ENCODE measurements at places on chromosomes 7 and 10. TPM values are rescaled to one million over a fixed set of nuclear protein-coding genes. Genes with fewer than 3 reads are reported as not detected.

GRCh38 chr10:96041146-96041545 is 2.2 kb upstream of the CCNJ start:
- no peak for DNase-seq

DNA sequence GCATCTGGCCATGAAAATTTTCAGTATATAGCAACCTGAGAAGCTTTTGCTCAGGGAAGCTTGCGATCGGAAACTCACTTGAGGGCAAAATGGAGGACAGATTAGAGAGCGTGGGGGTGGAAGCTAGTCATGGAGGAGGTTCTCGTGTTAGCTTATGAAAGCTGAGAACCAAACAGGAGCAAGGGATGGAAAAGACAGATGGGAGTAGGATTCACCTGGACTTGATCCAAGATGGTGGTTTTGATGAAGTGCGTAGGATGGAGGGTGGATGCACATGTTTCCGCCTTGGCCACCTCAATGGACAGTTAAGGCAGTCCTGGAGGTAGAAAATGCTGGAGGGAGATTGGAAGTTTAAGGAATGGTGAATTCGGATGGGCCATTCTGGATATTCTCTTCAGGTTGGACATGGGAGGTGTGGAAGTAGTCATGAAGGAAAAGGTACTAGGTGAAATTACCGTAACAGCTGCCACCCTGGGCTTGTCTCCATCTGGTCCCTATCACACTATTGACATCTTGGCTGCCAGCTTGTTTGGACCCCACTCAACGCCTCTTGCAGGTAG is 6.3 kb upstream of the C10orf95 start:
- no peak for DNase-seq

DNA sequence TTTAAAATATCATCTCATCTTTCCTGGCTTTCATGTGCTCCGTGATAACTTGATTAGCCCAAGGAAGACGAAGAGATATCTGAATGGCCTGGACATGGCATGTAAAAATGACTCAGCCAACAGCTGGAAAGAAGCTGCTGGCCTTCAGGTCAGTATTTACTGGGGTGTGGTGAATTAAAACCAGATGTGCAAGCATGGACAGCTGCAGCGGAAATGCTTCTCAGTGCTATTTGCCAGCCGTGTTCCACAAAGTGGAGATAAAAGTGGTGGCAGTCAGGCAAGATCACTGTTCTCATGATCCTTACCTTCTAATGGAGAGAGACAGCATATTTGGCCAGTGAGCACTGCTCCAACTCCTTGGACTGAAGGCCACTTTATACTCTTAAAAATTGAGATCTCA is 203.1 kb upstream of the VSTM2A start:
- DNase-seq: no peak

- no peak for DNase-seq
Observed at GRCh38 chr10:130254662-130255061, 118.5 kb downstream of the GLRX3 start.

GRCh38 chr7:96624954-96625353 is 84.7 kb downstream of the SEM1 start:
- no peak for DNase-seq

DNA sequence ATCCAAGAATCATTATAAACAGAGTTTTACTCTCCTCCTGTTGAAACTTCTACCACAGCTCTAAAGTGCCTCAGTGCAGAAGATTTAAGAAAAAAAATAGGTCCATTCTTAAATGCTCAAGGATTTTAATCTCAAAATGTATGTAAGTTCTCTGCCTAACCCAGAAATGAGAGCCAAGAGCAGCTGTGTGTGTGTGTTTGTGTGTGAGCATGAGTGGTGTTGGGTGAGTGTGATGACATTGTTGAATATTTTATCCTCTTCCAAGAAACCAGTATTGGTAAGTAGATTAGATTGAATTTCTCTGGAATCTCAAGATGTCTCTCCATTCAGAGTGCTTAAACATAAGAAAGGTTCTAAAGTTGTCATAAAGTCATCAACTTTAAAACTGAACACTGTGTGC is 363.6 kb upstream of the NFE2L3 start:
- DNase-seq: no peak

GRCh38 chr10:89651205-89651915 is 6.3 kb upstream of the PANK1 start:
- DNase-seq: no peak

The ITIH5 gene
- total RNA-seq: not detected

GRCh38 chr7:101815826-101816594 is 1.4 kb upstream of the CUX1 start:
- DNase-seq: peak; percentile 40

- peak; percentile 41 for DNase-seq
Observed at GRCh38 chr10:119335671-119336353, 128.4 kb downstream of the GRK5 start.

DNA sequence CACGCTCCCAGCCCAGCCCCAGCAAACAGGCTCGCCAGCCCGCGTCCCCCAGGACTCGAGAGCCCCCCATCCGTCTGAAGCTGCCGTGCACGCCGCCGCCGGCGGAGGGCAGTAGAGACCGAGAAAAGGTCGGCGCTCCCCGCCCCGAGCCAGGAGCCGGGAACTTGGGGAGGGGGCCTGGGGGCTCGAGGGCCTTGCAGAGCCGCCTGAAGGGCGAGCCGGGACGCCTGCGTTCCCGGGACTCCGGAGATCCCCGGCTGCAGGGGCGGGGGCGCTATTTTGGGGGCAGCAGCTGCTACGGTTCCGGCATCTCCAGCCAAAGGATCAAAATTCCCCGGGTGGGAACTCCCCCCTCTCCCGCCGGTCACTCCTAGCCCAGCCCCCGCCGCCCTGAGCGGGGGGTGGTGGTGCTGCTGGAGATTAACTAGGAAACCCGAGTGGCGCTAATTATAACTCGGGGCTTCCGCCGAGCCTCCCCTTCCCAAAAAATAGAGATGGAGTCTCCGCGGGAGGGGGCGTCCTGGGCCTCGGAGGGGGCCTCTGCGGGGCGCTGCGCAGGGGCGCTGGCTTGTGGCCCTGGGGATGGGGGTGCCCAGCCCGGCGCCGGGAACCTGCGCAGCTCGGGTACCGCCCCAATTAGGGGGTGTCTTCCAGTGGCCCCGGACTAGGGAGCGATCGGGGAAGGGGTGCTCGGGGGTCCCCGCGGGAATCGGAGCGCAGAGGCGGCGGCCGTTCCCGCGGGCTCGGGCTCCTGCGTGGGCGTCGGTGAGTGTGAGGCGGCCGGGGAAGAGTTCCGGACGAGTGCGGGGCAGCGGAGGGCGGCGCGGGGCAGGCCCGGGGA is 608 bp downstream of the ACHE start:
- DNase-seq: no peak

GRCh38 chr10:24465891-24466818 is 257.2 kb downstream of the KIAA1217 start:
- no peak for DNase-seq

The MINDY4 gene
- 2.2 TPM for total RNA-seq

GRCh38 chr10:92695679-92696605 is 6.2 kb downstream of the HHEX start:
- no peak for DNase-seq

- no peak for DNase-seq
Observed at GRCh38 chr10:118002581-118002980, 44.2 kb downstream of the RAB11FIP2 start.

- DNase-seq: no peak
Observed at GRCh38 chr7:101933688-101934121, 116.3 kb downstream of the CUX1 start.

GRCh38 chr10:25701652-25702051 is 232.4 kb upstream of the MYO3A start:
- DNase-seq: no peak

The NPFFR1 gene
- total RNA-seq: not detected

- DNase-seq: no peak
Observed at GRCh38 chr7:89064831-89065230, 269.3 kb upstream of the TEX47 start.

- DNase-seq: no peak
Observed at GRCh38 chr7:26659121-26659520, 205.3 kb downstream of the SKAP2 start.

The SLC26A3 gene
- not detected for total RNA-seq

The BLNK gene
- not detected for total RNA-seq

GRCh38 chr7:1758028-1758858 is 88.2 kb downstream of the ELFN1 start:
- no peak for DNase-seq

- no peak for DNase-seq
Observed at GRCh38 chr7:50854831-50855230, 72.1 kb upstream of the GRB10 start.

The FAM25G gene
- total RNA-seq: not detected

DNA sequence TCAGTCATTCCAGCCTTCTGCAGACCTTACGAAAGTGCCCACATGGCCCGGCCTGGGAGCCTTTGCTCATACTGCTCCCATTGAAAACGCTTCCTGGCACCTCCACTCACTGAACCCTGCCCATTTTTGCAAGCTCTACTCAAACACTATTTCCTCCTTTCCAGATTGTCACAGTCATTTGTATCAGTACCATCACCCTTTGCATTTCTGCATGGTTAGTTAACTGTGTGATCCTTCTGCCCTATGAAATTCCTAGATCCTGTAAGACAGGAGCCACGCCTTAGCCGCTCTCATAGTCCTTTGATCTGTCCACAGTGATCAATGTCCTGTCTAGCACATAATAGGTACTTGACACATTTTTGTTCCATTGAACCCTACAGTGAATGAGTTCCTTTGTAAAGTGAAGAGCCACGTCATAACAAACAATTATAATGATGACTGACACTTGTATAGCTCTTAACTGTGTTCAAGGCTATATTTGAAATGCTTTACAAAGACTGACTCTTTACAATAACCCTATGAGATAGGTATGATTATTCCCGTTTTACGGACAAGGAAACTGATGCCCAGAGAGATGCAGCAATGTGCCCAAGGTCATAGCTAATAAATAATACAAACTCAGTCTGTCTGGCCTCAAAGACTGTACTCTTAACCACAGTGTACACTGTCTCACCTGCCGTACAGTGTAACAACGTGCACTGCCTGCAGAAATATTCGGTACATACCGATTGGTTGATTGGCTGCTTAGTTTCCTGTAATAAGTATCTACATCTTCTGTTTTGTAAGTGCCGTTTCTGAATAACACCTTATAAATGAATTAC is 16.6 kb upstream of the ITIH2 start:
- no peak for DNase-seq

DNA sequence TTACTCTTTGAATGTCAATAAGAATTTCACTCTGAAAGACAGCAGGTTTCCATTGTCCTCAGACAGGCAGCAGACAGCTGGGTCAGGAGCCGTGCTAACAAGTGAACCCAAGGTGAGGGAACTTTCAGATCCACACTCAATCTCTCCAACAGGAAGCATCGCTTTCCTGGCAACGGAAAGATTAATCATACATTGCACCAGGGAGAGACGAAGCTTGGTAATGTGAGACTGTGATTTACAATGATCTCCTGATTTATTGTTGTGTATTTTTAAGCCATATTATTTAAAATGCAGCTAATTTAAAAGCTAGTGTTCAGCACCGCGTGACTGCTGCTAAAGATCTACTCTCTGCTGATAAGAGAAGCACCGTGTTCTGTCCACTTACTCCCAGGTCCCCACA is 17.5 kb upstream of the NOM1 start:
- peak; percentile 84 for DNase-seq

DNA sequence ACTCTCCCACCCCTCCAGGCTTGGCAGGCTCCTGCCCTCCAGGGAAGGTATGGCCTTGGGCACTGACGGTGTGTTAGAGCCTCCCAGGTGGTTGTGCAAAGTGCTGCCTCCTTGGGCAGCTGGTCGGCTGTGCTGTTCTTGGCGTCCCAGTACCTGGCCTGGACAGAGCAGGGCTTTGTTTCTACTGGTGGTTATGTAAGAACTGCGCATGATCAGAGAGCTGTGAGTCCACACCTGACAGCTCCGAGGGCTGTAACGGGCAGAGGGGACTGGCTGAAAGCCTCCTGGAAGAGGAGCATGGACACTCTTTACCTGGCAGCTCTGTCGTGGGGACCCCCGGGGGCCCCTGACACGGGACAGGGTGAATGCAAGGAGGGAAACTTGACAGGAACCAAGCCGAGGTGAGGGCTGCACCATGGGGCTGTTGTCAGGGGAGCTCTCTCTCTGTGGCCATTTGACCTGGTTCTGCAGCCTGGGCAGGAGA is 3.1 kb upstream of the SFRP5 start:
- no peak for DNase-seq

The PCGF5 gene
- 34.9 TPM for total RNA-seq

DNA sequence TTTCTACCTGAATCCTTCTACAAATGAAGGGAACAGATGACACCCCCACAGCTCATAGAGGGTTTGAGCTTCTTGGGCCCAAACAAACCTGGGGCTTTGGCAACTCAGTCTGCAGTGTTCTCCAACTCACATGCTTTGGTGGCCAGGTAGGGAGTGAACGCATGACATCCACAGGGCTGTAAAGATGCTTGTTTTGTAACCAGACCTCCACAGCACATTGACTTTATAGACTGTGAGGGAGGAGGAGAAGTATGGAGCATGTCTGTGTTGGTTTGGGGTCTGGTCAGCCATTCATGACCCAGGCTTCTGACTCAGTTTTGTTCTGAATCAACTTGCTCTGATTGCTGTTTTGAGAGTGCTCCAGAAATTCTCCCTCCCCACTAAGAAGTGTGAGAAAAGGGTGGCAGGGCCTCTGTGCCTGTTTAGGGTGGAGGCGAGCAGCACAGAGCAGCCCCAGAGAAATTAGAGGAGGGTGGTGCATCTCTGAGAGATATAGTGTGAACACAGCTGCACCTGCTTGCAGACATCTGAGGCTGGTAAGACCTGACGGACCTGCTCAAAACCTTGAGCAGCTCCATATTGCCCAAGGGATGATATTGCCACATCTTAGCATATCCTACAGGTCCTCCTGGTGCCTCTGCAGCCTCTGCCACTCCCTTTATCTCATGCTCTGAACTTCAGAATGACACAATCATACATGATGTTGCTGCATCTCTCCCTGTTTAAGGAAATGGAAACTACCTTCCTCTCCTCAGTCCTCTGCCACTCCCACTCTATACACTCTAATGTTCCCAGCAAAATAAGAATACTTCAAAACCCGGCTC is 287.7 kb downstream of the ABCA13 start:
- DNase-seq: no peak

Data from pulmonary artery endothelial cell (primary cell).